Smooth muscle cell of trachea (primary cell): ENCODE measurements at places on chromosomes 5 and 9. TPM values are rescaled to one million over a fixed set of nuclear protein-coding genes. Genes with fewer than 3 reads are reported as not detected.

HINT2 gene
- 12.1 and 30.5 TPM in 2 replicates for total RNA-seq

LCN6 gene
- not detected in 2 replicates for total RNA-seq

FIBCD1 gene
- total RNA-seq = 12.2 and 17.5 TPM in 2 replicates

ESM1 gene
- 3.3 and 8.0 TPM in 2 replicates for total RNA-seq

TAF11L10 gene
- not detected in 2 replicates for total RNA-seq

MAMDC4 gene
- 1.3 and 5.5 TPM in 2 replicates for total RNA-seq

FOXD1 gene
- total RNA-seq = 7.6 and 11.7 TPM in 2 replicates

PRSS3 gene
- total RNA-seq = 11.1 and 13.2 TPM in 2 replicates

ANKRD34B gene
- not detected in 2 replicates for total RNA-seq

PBX3 gene
- 103 and 184 TPM in 2 replicates for total RNA-seq

PLAC8L1 gene
- total RNA-seq = not detected in 2 replicates

IL31RA gene
- 0.66 and 3.3 TPM in 2 replicates for total RNA-seq

COL23A1 gene
- total RNA-seq = under 0.01 and 0.15 TPM in 2 replicates

KIF20A gene
- 12.2 and 108 TPM in 2 replicates for total RNA-seq

FBP2 gene
- not detected in 2 replicates for total RNA-seq

IL7R gene
- 1.3 and 2.2 TPM in 2 replicates for total RNA-seq

POMT1 gene
- 34.0 and 42.0 TPM in 2 replicates for total RNA-seq

SPATA31D3 gene
- total RNA-seq = not detected in 2 replicates

JAKMIP2 gene
- 0.50 and 2.6 TPM in 2 replicates for total RNA-seq

PCA3 gene
- total RNA-seq = not detected in 2 replicates

NOXA1 gene
- total RNA-seq = 0.73 and 1.7 TPM in 2 replicates

INIP gene
- 16.4 and 31.6 TPM in 2 replicates for total RNA-seq

TIMD4 gene
- total RNA-seq = not detected in 2 replicates

SKP2 gene
- 28.6 and 34.0 TPM in 2 replicates for total RNA-seq

CTSV gene
- 0.33 and 1.5 TPM in 2 replicates for total RNA-seq

TMEM252 gene
- not detected in 2 replicates for total RNA-seq

POLK gene
- total RNA-seq = 37.7 and 54.7 TPM in 2 replicates

ZNF454 gene
- 1.6 and 2.5 TPM in 2 replicates for total RNA-seq

VCAN gene
- 384 and 399 TPM in 2 replicates for total RNA-seq

PCDH1 gene
- 0.33 and 0.58 TPM in 2 replicates for total RNA-seq

ZNF366 gene
- total RNA-seq = under 0.01 TPM in 1 of 2 replicates, not detected in the other

LECT2 gene
- not detected in 2 replicates for total RNA-seq
